Left renal cortex interstitium (tissue), 4 donors: ENCODE measurements at places on chromosomes 4 and X. TPM values are rescaled to one million over a fixed set of nuclear protein-coding genes. Genes with fewer than 3 reads are reported as not detected.

The MGAT4D gene
- not detected for polyA plus RNA-seq

The TLR1 gene
- 4.5 TPM for polyA plus RNA-seq

The CDX4 gene
- polyA plus RNA-seq: not detected

The PRDM8 gene
- polyA plus RNA-seq: 2.0 TPM

The TEX13C gene
- not detected for polyA plus RNA-seq

The FAT4 gene
- 30.4 TPM for polyA plus RNA-seq

The IL9R gene
- 0.25 TPM for polyA plus RNA-seq

The CLIC2 gene
- 2.9 TPM for polyA plus RNA-seq

The EFHC2 gene
- 10.1 TPM for polyA plus RNA-seq

The HAND2 gene
- polyA plus RNA-seq: not detected

The FABP2 gene
- polyA plus RNA-seq: 0.70 TPM

The SLITRK4 gene
- polyA plus RNA-seq: 15.7 TPM

The KCTD8 gene
- 3.0 TPM for polyA plus RNA-seq

The KLKB1 gene
- 2.8 TPM for polyA plus RNA-seq

The INPP4B gene
- polyA plus RNA-seq: 7.6 TPM

The KLB gene
- polyA plus RNA-seq: 0.13 TPM

The SCD5 gene
- 30.4 TPM for polyA plus RNA-seq

The CHST7 gene
- 2.5 TPM for polyA plus RNA-seq

The CORIN gene
- 5.4 TPM for polyA plus RNA-seq
